ENCODE measurements at places on chromosomes 4 and X. TPM values are rescaled to one million over a fixed set of nuclear protein-coding genes. Genes with fewer than 3 reads are reported as not detected.

FAT1 gene
- total RNA-seq, result 210 TPM

GRCh38 chr4:142558851-142559250 lies 287.2 kb downstream of the INPP4B start:
- peaks cover 67% of the 10 kb centered on the region for H3K4me1 ChIP-seq
- peaks cover 23% of the 10 kb centered on the region for H3K36me3 ChIP-seq
- H3K27me3 ChIP-seq, result no peaks in the 10 kb centered on the region

SPIN2A gene
- total RNA-seq, result 1.6 TPM

DACH2 gene
- total RNA-seq, result not detected

GRCh38 chr4:98747393-98748091 lies 89.1 kb upstream of the TSPAN5 start:
- no peak overlapping the region for H3K4me3 ChIP-seq
- no peaks in the 10 kb centered on the region for H3K36me3 ChIP-seq
- no peak for DNase-seq
- no peaks in the 10 kb centered on the region for H3K27me3 ChIP-seq
- H3K27ac ChIP-seq, result no peak overlapping the region

- DNase-seq, result peak; percentile 19
- H3K27me3 ChIP-seq, result no peaks in the 10 kb centered on the region
- no peak overlapping the region for H3K4me3 ChIP-seq
- H3K36me3 ChIP-seq, result no peaks in the 10 kb centered on the region
- H3K27ac ChIP-seq, result no peak overlapping the region
These were observed 325.7 kb downstream of the PCDH7 start for GRCh38 chr4:31045724-31046318.

GRCh38 chr4:6659897-6660296 lies 19.4 kb downstream of the MRFAP1 start:
- H3K4me1 ChIP-seq, result no peaks in the 10 kb centered on the region
- no peak overlapping the region for H3K27ac ChIP-seq
- no peak overlapping the region for H3K4me3 ChIP-seq
- DNase-seq, result no peak
- no peaks in the 10 kb centered on the region for H3K36me3 ChIP-seq
- H3K27me3 ChIP-seq, result peaks cover 46% of the 10 kb centered on the region

MAGEA6 gene
- not detected for total RNA-seq

DNA sequence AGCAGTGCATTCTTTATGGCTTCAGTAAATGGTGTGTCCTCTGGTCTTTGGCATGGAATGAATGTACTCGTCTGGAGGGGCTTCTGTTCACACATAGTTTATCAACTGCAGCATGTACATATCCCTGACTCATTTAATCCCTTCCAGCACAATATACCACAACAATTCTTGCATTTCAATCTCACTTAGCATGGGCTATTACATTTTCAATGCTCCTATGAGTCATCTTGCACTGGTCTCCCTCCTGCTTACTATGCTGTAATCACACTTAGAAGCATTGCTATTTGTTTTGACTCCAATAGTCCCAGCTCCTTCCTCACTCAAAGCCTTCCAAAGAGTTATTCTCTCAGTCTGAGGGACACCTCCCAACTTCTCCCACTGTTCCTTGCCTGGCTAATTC lies 180.9 kb upstream of the NUDT10 start:
- no peak overlapping the region for H3K4me3 ChIP-seq
- DNase-seq, result no peak
- H3K27ac ChIP-seq, result no peak overlapping the region
- no peaks in the 10 kb centered on the region for H3K4me1 ChIP-seq

SSX1 gene
- total RNA-seq, result not detected

GRCh38 chr4:8199594-8200301 lies 658 bp downstream of the SH3TC1 start:
- H3K4me1 ChIP-seq, result peaks cover 27% of the 10 kb centered on the region
- peak overlapping the region; percentile 54 for H3K27ac ChIP-seq
- no peaks in the 10 kb centered on the region for H3K27me3 ChIP-seq
- peaks cover 17% of the 10 kb centered on the region for H3K36me3 ChIP-seq
- DNase-seq, result peak; percentile 23

DNA sequence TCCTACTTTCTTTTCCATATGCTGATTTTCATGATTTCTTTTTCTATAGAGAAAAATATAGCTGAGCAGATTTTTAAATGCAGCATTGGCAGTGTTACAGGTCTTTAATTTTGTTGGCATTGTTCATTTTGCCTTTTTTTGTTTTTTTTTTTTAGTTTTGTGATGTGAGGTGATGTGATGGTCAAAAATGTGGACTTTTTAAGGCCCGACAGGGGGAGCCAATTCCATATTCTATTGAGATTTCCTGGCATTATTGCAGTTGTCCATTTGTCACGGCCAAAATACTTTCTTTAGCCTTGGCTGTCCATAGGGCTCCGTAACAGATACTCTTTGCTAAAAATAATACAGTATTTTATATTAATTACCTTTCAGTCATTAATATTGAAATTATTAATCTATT lies 47.8 kb downstream of the SLIT2 start:
- no peaks in the 10 kb centered on the region for H3K27me3 ChIP-seq
- H3K4me3 ChIP-seq, result no peak overlapping the region
- H3K27ac ChIP-seq, result no peak overlapping the region
- H3K36me3 ChIP-seq, result no peaks in the 10 kb centered on the region

DNA sequence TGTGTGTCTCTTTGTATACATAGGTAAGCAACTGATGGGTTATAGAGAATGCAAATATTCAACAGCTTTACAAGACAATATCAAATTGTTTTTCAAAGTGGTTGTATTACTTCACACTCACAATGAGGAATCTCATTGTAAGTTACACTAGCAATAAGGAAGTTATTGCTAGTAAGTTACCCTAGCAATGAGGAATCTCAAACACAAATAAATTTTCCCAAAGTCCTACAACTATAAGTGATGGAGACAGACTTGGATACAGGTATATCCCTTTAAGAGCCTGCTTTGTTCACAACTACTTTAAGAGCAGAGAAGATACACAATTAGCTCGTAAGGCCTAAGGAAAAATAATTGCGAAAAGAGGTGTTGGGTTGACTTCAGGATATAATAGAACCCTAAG lies 28.3 kb upstream of the NWD2 start:
- H3K27me3 ChIP-seq, result peaks cover 30% of the 10 kb centered on the region
- no peak overlapping the region for H3K4me3 ChIP-seq
- no peaks in the 10 kb centered on the region for H3K4me1 ChIP-seq
- DNase-seq, result no peak
- H3K36me3 ChIP-seq, result no peaks in the 10 kb centered on the region
- H3K27ac ChIP-seq, result no peak overlapping the region

GRCh38 chrX:97260679-97261078 lies 377.0 kb downstream of the RPA4 start:
- no peak for DNase-seq
- H3K27ac ChIP-seq, result no peak overlapping the region
- H3K4me3 ChIP-seq, result no peak overlapping the region

- DNase-seq, result no peak
- H3K4me3 ChIP-seq, result no peak overlapping the region
- H3K27me3 ChIP-seq, result no peaks in the 10 kb centered on the region
- no peak overlapping the region for H3K27ac ChIP-seq
- H3K36me3 ChIP-seq, result no peaks in the 10 kb centered on the region
- peaks cover 18% of the 10 kb centered on the region for H3K4me1 ChIP-seq
These were observed 140.2 kb upstream of the KLF3 start for GRCh38 chr4:38523524-38524448.

DNA sequence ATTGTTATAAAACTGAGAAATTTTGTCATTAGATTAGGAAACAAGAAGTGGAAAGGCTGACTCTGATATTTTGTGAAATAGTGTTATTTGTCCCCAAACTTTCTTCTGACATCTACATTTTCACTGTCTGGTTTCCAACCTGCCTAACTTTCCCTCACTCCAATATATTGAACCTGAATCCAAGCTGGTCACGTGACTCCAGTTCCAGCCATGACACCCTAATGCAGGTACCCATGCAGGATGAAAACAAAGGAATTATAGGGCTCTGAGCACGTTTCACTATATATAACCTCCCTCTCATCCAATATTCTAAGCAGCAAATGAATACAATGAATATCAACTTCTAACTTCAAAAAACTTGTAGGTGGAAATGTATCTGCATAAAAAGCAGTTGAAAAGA lies 231.6 kb downstream of the TLL1 start:
- no peaks in the 10 kb centered on the region for H3K4me1 ChIP-seq
- no peak overlapping the region for H3K27ac ChIP-seq
- H3K36me3 ChIP-seq, result no peaks in the 10 kb centered on the region
- no peak overlapping the region for H3K4me3 ChIP-seq

MAGEB17 gene
- total RNA-seq, result not detected

GRCh38 chrX:8341814-8342590 lies 122.6 kb upstream of the VCX3B start:
- DNase-seq, result no peak
- no peak overlapping the region for H3K4me3 ChIP-seq
- no peaks in the 10 kb centered on the region for H3K4me1 ChIP-seq
- no peaks in the 10 kb centered on the region for H3K27me3 ChIP-seq
- H3K27ac ChIP-seq, result no peak overlapping the region

DNA sequence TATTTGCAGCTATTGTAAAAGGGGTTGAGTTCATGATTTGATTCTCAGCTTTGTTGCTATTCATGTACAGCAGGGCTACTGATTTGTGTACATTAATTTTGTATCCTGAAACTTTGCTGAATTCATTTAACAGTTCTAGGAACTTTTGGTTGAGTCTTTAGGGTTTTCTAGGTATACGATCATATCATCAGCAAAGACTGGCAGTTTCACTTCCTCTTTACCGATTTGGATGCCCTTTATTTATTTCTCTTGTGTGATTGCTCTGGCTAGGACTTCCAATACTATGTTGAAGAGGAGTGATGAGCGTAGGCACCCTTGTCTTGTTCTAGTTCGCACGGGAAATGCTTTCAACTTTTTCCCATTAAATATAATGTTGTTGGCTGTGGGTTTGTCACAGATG lies 48.1 kb downstream of the NPY1R start:
- no peaks in the 10 kb centered on the region for H3K36me3 ChIP-seq
- H3K4me1 ChIP-seq, result no peaks in the 10 kb centered on the region
- H3K27me3 ChIP-seq, result no peaks in the 10 kb centered on the region
- no peak for DNase-seq

GRCh38 chr4:184362396-184362795 lies 112.0 kb downstream of the IRF2 start:
- H3K27ac ChIP-seq, result no peak overlapping the region
- no peaks in the 10 kb centered on the region for H3K36me3 ChIP-seq
- no peak for DNase-seq
- no peak overlapping the region for H3K4me3 ChIP-seq

CSAG3 gene
- total RNA-seq, result not detected

DNA sequence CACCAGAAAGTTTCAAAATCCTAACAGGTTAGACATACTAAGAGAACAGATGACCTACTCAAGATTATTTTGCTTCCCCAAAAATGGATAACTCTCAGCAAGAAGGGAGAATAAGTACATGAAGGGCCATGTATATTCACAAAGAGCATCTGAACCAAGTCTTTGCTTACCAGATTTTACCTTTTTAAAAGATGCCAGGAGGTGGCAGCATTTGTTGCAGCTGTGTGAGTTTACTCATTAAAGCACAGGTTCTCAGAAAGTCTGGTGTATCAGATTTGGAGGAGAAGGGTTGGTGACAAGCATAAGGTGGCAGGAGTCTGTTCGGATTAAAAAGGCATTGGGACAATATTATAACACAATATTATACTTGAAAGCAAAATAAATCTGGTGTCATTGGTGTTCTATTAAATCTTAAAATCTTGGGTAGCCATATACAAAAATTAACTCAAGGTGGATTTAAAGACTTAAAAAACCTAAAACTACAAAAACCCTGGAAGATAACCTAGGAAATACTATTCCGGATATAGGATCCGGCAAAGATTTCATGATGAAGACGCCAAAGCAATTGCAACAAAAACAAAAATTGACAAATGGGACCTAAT lies 51.3 kb upstream of the NFKB1 start:
- H3K27ac ChIP-seq, result no peak overlapping the region
- H3K4me3 ChIP-seq, result no peak overlapping the region
- H3K4me1 ChIP-seq, result no peaks in the 10 kb centered on the region
- no peaks in the 10 kb centered on the region for H3K36me3 ChIP-seq
- no peaks in the 10 kb centered on the region for H3K27me3 ChIP-seq
- DNase-seq, result peak; percentile 27

UTP3 gene
- total RNA-seq, result 22.2 TPM

FGG gene
- total RNA-seq, result not detected

DNA sequence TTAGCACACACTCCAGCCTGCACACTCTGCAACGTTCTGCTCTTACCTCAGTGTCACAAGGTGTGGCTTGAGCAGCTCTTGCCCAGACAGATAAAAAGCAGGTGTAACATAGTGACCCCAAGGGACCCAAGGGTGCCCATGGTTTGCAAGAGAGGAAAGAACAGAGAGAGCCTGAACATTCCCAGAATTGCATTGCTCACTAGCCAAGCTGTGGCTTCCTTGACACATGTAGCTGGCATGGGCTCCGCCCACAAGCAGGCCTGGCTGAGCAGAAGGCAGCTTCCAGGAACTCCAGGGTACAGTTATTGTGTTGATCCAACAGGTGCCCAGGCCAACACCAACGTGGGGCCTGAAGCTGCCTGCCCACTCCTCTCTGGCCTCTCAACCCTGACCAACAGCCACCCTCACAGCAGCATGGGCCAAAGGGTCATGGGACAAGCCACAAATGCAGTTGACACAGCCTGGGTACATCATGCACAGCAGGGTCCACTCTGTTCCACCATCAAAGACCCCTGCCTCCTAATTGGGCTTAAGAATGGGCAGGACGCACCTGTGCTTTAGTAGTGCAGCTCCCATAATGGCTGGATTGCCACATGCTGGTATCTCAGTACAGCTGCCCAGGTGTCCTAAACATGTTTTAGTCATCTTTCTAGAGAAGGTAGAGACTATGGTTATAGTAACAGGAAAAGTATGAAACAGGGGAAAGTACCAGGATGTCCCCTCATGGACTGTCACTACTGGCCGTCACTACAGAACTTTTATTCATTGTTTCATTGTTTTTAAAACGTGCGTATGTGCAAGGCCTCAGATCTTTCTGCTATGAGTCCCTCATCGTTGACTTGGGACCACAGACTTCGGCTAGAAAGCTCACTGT lies 73.7 kb upstream of the ACSL1 start:
- no peak overlapping the region for H3K27ac ChIP-seq
- peak; percentile 43 for DNase-seq
- H3K4me1 ChIP-seq, result peaks cover 15% of the 10 kb centered on the region
- H3K4me3 ChIP-seq, result no peak overlapping the region

F11 gene
- total RNA-seq, result 0.86 TPM

THAP9 gene
- 4.7 TPM for total RNA-seq

- H3K36me3 ChIP-seq, result no peaks in the 10 kb centered on the region
- no peak overlapping the region for H3K4me3 ChIP-seq
- H3K27ac ChIP-seq, result no peak overlapping the region
- H3K27me3 ChIP-seq, result peaks cover 93% of the 10 kb centered on the region
- H3K4me1 ChIP-seq, result no peaks in the 10 kb centered on the region
These were observed 36.0 kb upstream of the SORCS2 start for GRCh38 chr4:7156328-7156727.

Measured in Calu3 (cell line).